ENCODE measurements at places on chromosomes 7 and 10. TPM values are rescaled to one million over a fixed set of nuclear protein-coding genes. Genes with fewer than 3 reads are reported as not detected.

Gene ACSM6
- total RNA-seq: 0.99 TPM

DNA sequence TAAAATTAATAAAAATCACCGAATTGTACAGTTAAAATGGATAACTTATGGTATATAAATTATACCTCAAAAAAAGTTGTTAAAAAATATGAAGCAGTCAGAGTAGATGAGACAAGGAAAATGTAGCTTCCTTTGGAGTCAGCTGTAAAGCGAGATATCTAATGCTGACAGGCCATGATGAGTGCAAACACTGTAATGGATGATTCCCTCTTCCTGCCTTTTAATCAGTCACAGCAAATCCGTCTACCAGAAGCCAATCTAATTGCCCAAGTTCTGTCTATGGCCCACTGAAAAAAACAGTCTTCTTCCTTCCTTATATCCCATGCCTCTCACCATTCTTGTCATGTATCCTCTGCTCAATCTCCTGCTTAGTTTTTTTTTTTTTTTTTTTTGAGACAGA, 59.9 kb upstream of the DNAJB12 start:
- DNase-seq: no peak

DNA sequence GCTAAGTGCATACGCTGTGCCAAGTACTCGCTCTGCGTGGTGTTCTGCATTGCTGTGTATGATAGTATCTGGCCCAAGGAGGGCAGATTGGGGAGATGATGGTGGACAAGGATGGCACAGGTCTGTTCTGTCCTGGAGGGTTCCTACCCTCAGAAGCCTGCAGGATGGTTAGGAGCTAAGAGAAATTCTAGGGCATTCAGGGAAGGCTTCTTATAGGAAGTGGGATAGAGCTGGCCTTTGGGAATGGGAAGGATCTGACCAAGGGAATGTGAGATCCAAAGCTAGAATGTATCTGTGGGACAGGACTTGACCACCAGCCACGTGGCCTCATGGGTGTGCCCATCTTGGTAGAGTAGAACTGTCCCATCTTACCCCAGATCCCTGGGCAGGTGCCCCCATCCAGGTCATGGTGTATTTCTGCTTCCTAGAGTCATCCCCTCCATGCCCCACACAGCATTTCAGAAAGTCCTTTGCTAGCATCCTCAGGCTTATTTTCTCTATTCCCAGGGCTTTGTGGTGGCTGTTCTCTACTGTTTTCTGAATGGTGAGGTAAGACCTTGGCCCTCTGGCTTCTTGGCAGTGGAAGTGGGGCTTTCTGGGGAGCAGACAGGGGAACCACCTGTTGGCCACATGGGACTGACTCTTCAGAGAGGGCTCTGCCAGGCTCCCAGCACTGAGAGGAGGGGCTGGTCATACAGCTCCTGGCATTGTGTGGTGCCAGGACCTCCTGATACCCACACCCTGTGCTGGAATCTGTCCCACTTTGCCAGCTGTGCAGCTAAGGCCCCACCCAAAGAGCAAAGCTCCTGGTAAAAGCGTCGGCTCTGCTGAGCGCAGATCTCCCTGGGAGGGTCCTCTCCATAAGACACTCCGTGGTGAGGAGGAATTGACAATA, 52.5 kb downstream of the ADCYAP1R1 start:
- DNase-seq: no peak

DNA sequence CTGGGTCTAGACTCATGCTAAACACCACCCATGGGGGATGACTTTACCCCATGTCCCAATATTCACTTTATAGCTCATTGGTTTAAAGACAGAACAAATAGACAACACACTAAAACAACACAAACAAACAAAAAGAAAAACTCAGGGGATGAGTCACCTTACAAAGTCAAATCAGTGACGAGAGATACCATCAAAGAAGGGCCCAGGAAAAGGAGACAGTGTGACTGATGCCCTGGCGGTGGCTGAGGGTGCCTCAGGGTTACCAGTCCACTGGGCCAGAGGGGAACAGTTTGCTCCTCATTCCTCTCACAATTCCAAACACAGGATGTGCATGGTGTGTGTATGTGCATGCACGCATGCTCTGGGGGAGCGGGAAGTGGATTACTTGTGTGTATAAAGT, 171.3 kb upstream of the PRKCQ start:
- no peak for DNase-seq

DNA sequence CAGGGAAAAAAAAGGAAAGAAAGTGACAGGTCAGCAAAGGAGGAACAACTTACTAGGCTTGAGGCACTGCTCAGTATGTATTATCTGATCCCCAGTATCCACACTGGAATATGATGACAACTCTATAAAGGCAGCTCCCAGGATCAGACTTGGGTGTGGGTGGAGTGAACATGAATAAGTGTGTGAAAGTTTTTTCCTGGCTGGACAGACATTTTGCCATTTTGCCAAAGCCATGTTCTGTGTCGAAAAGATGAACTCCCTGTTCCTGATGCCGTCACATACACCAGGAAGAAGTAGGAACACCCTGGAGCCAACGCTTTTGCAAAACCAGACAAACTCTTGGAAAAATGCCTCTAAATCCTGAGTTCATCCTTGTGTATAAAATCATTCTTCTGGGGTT, 143.2 kb upstream of the MEOX2 start:
- DNase-seq: peak; percentile 40

Data from aorta (tissue), 5 donors.